Endothelial cell of umbilical vein (primary cell): ENCODE measurements at places on chromosomes 1 and 21.
A peak's percentile ranks its signal among the peaks of the same experiment; 100 is the strongest.

DNA sequence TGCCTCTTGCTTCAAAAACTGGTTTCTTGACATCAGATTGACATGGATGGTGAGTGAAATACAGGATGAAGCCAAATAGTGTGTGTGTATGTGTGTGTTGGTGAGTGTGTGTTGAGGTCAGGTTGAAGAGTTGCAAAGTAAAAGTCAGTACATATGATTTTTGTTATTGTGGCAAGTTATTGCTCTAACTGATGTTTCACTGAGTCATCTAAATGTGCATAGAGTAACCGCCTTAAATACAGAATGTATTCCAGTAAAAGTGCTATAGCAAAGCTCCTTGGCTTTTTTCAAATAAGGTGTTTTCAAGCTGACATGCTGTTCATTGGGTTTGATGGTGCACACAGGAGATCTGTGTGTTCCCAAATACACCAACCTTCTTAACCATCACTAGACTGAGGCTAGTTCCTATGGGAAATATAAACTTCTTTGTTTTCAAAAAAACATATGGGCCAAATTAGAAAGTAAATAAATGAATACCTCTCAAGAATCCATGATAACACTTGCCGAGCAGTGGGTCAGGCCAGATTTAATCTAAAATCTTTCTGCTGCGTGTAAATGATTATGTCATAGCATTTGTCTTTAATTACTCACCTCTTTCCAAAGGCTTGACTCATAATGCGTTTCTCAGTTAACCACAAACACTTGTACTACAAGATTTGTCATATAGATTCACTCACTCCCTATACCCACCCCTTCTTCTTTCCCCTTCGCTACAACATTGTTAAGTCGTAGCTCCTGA is 151.1 kb downstream of the LYPLAL1 start:
- DNase-seq, result peak; percentile 83

DNA sequence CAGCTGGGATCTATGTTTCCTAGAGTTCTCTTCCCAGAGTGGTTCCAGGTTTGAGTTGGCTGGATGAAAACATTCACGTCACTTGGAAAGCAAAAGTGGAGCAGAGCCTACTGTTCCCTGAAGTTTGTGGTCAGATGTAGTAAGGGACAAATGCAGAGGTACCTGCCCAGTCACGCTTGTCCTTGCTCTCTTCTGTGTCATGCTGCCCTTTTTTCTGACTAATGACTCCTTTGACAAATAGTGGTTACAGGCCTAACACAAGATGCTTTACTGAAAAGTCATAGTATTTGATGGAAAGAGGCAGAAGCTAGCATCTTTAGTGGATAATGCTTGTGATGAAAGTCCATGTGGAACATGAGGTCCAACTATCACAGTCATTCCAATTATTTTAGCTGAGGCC is 881.4 kb upstream of the B3GALT2 start:
- DNase-seq, result no peak

DNA sequence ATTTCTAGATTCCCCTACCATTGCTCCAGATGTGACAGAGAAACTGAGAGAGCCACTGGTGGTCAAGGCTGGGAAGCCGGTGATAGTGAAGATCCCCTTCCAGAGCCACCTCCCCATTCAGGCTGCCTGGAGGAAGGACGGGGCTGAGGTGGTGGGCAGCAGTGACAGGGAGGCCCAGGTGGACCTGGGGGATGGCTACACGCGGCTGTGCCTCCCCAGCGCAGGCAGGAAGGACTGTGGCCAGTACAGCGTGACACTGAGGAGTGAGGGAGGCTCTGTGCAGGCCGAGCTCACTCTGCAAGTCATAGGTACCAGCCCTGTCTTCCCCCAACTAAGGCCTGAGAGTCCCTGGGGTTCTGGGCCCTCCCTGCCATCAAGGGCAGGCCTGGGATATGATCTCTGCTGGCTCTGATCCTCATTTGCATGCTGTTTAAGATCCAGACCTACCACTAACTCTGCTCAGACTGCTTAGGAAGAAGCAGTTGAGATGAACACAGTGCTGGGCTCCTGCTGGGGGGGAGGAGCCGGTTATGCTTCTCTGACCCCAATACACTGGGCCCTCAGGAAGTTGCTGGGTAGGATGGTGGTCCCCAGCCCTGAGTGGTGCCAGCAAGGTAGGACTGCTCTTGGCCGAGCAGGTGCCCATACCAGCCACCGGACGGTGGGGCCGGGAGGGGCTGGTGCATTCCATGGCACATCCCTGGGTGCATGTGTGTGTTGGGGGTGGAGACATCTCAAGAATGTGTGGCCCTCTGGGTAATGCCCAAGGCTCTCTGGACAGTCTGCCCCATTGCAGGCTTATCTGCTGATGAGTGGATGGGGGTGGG is 25.1 kb downstream of the IGFN1 start:
- DNase-seq, result no peak

GRCh38 chr1:192516776-192517297 is 58.7 kb upstream of the RGS1 start:
- no peak for DNase-seq

- no peak for DNase-seq
Measured at GRCh38 chr1:10583641-10584040, 108.9 kb downstream of the PEX14 start.

- DNase-seq, result no peak
Measured at GRCh38 chr1:2887941-2888855, 86.7 kb upstream of the TTC34 start.

DNA sequence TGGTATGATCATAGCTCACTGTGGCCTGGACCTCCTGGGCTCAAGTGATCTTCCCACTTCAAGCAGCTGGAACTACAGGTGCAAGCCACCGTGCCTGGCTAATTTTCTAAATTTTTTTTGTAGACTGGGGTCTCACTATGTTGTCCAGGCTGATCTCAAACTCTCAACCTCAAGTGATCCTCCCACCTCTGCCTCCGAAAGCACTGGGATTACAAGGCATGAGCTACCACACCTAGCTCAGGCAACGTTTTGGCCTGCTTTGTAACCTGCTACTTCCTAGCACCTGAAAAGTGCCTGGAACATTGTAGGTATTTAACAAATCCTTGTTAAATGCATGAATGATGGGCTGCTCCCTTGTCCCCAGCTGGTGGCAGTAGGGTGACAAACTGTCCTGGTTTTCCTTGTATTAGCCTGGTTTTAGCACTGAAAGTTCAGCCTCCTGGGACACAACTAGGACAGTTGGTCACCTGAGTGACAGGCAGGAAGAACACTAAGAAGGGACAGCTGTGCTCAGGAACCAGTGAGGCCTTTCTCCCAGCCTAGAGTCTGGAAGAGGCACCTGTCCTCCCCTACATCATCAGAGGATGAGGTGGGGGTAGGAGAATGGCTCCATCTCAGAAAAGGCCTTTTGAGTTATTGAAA is 88.5 kb upstream of the CD34 start:
- no peak for DNase-seq

GRCh38 chr1:159469921-159470533 is 30.5 kb downstream of the OR10J1 start:
- DNase-seq, result peak; percentile 79

DNA sequence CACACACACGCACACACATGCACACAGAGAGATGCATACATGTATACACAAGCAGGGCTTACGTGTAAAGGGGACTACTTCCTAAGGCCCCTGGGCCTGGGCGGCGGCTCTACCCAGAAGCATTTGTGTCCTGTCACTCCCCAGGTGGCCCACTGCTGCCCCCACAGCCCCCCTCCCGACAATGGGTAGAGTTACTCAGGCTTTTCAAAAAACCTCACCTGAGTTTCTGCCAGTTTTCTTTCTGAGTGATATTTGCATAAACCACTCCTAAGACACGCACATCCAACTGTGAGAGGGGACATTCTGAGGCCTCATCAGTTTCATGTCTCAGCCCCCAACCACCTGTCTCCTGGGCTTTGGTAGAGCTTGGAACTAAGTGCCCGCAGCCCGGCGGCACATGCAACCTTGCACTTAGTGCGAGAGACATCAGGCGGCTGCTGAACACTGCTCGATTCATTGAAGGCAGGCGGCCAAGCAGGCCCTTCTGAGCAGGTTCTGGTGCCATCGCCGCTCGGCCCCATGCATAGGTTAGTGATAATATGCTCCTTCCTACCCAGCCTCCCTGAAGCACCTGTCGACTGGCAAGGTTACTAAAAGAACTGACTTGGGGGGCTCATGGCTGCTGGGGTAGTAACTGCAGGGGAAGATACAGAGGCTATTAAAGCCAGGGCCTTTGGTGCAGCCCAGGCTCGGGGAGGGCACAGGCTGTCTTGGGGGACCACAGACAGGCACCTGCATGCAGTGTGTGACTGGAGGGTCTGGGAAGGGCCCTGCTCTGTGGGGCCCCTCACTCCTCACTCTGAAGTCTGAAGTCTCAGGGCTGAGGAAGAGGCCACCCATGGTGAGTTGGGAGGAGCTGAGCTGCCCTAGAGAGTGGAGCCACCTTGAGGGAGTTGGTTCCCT is 364.2 kb upstream of the VAMP3 start:
- DNase-seq, result no peak

DNA sequence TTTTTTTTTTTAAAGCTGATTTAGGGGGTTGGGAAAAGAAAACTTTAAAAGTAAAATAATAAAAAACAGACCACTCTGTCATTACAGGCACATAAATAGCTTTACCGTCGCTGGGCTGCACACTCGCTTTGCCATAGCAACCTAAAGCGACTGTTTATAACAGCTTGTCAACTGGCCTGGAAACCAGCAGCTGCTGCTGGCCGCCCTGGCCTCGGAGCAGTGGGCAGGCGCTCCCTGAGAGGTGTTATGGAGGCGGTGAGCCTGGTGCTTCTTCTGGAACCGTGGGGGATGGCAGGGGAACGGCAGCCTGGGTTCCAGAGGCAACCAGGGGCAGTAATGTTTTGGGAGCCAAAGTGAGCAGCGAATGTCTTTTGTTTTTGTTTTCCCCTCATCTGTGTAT is 45.7 kb downstream of the ATP2B4 start:
- peak; percentile 84 for DNase-seq

DNA sequence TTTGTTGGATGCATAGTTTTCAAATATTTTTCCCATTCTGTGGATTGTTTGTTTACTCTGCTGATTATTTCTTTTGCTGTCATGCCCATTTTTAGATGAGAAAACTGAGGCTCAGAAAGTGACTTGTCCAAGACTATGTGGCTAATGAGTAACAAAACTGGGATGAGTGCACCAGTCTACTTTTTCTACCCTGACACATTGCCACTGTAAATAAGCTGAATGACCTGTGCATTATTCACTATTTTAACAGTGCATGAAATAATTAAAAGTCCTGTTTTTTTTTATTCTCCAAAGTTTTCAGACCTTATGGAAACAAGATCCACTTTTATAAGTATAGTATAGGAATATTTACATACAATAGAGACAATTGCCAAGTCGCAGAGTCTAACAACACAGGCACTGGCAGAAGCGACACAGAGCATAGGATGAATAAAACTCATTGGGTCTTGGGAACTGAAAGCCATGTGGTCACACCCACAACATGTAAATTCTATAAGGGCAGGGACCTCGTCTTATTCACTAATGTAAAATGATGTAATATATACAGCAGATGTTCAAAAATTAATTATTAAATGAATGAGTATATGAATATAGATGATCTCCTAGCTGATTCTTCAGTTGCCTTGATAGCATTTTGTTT is 45.2 kb downstream of the HLX start:
- DNase-seq, result no peak

DNA sequence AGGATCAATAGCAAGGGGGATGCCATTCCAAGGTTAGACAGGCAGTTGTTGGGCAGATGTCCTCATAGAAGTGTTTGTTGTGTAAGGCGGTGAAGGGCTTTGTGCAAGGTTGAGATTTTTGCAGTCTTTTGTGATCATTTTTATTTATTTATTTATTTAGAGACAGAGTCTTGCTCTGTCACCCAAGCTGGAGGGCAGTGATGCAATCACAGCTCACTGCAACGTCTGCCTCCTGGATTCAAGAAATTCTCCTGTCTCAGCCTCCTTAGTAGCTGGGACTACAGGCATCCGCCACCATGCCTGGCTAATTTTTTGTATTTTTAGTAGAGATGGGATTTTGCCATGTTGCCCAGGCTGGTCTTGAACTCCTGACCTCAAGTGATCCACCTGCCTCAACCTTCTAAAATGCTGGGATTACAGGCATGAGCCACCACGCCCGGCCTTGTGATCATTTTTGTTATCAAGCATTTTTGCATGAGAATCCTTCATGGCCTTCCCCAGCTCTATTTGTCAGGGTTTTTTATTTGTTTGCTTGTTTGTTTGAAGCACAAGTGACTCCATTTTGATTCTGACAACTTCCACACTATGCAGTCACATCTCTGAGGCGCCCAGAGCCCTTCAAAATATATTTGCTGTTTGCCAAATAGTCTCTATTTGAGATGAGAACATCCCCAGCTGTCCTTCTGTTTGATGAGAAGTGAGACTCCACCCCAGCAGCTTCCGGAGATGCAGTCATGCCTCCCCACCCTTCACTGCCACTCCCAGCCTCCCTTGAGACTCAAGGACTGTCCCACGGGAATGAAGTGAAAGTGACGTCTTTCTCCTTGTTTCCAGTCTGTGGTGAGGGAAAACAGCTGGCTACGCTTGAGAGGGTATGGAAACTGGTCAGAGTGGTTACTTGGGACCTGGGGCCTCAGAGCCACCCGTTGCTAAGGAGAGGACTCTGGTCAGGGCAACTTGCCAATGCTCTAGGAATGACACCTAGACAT is 38.0 kb downstream of the TMEM50B start:
- no peak for DNase-seq

DNA sequence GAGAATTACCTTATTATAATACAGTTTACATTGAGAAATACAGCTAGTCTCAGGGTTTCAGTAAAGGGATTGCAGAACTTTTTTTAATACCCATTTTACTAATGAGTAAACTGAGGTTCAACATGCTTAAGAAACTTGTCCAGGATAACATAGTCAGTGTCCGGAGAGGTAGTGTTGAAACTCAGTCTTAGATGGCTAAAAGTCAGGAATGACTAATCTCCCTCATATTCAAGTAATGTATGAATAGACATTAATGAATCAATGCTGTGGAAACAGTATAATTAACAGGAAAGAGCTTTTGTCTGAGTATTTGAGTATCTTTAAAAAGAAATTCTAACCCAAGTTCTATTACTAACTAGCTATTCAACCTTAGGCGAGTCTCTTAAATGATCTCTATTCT is 397.6 kb downstream of the PLA2G4A start:
- no peak for DNase-seq

DNA sequence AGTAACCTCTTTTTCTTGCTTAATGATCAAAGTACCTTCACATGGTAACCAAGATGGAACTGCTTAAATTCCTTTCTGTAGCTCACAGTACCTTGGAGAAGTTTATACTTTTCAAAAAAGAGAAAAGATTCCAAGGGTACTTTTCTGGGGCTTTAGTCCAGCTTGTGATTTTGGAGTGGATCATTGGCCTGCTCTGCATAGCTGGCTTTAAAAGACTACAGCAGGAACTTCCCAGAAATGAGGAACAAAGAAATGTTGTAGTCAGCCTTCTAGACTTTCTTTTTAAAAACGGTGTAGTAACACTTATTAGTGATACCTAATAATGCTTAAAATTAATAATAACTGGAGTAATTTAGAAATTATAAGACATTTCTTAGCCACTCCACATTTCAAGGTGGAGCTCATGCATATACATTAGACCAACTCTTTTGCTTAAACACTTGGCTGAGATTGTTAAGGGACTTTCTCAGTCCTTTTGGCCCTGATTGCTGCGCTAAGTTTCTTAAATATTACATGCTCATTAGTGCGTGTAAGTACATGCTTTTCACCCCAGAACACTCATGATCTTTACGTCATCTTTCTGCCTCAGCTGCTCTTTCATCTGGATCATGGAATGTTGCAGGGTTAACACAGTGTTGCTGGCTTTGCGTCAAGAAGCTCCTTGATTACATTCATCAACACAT is 57.3 kb downstream of the SDCCAG8 start:
- DNase-seq, result no peak
